ENCODE measurements at places on chromosomes 3 and 15.

- no peak for DNase-seq
Measured at GRCh38 chr3:59709702-59710553, 660.1 kb upstream of the CFAP20DC start.

DNA sequence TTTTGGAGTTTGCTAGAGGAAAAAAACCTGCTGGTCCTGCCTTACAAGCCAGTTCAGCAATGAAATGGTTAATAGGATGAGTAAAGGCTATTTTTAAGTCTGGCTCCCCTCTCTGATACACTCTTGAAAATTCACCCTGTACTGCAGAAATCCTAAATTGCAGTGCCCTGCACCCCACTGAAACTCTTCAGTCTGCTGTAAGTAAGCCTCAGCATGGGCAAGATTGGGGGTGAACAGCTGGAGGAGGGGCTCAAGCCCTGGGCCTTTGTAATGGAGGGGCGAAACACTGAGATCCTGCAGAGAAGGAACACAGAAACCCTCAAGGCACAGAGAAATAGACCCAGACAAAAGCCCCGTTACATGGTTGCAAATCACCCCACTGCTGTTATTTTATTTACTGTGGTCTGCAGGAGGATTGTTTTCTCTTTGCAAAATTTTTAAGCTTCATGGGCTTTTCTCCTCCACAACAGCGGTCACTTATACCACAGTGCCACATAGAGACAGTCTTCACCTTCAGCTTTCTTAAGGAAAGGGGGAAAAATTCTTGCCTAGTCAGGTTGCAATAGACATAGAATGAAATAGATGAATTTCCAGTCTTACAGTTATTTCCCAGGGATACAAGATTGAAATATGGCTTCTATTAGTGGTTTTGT lies 45.0 kb downstream of the SOX2 start:
- DNase-seq: no peak

DNA sequence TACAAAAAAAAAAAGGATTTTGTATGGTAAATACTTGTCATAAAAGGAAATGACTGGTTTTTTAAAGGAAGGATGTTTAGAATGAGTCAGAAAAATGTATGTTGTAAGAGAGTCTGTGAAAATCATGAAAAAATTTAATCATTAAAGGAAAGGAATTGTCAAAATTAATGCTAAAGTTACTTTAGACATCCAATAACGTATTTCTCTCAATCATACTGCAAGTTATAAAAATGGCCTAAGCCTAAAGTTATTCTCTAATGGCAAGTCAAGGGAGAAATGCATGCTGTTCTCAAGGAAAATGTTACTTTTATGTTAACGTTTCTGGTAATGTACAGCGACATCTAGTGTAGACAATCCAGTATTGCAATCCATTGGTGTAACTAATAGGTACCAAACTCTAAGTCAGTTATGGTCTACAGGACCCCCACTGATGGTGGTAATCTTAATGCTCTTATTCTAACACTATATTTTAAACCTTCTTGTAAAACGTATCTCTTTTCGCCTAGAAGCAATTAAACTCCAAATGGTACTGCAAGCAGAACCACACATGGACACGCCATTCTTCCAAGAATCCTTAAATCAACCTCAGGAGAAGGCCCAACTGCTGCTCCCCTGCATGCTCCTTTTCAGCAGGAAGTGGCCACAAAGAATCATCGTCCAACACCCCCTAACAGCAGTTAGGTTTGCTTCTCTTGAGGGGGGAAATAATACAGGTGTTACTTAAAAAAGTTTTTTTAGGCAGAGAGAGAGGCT lies 35.2 kb downstream of the NCEH1 start:
- DNase-seq: peak; percentile 37

DNA sequence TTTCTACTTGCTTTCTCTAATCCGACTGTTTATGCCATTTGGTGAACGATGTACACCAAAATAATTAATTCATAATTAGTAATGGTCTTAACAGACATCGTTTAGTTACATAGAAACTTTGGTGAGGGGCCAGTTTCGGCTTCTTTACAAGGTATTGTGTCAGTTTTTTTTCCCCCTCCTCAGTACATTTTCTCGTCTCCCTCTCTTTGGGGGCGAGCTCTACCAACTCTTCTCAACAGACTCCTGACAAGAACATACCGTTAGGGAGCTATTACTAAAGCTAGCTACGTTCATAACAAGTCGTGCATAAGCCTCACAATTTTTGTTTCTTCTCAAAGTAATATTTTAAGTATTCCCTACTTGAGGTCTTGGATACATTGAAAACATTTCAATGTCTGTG lies 1.4 kb downstream of the U2SURP start:
- no peak for DNase-seq

DNA sequence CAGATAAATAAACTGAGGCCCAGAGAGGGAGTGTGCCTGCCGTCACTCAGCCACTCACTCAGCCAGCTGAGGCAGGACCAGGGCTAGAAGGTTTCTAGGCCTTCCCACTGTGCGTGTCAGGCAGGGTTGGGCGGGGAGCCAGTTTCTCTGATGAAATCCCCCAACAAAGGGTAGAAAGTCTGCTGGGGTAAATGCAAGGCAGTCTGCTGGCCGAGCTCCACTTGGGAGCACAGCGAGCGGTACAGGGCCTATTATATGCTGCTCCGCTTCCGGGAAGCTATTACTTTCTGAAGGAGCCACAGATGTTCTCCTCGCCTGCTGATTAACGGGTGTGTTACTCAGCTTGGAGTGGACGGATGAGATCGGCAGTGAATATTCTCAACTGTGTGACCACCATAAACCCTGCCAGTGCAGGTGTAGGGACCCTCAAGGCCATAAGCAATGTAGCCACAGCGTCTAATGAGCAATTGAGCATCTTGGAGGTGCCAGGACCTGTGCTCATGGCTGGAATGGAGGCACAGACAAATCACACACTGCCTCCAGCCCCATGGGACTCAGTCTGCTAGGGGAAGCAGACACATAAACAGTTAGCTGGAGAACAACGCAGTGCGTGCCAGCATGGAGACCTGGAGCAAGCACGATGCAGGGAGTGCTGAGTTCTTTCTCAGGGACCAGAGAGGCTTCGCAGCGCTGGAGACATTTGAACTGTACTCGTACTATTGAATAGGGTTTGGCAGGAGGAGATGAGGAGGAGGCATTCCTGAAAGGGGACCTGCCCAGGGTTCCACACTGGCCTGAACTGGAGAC lies 42.1 kb downstream of the CORO2B start:
- DNase-seq: no peak

GRCh38 chr3:85801955-85802354 lies 843.2 kb downstream of the CADM2 start:
- DNase-seq: no peak

DNA sequence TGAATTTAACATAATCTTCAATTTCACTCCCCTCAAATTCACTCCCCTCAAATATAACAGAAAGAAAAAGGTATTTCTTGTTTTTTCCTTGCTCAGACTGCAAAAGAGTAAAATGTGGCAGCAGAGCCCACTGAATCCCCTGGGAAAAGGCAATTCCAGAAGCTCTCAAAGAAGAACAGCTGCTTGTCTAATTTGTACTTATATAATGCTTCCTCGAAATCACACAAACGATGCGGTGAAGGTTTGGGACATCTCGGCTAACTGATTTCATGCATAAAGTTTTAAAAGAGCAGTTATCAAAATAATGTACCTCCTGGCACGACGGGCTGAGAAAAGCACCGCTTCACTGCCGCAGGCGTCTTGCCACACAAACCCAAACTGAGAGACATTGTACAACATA lies 10.7 kb downstream of the BDH1 start:
- DNase-seq: no peak

GRCh38 chr3:126111126-126111551 lies 27.2 kb upstream of the SLC41A3 start:
- no peak for DNase-seq

DNA sequence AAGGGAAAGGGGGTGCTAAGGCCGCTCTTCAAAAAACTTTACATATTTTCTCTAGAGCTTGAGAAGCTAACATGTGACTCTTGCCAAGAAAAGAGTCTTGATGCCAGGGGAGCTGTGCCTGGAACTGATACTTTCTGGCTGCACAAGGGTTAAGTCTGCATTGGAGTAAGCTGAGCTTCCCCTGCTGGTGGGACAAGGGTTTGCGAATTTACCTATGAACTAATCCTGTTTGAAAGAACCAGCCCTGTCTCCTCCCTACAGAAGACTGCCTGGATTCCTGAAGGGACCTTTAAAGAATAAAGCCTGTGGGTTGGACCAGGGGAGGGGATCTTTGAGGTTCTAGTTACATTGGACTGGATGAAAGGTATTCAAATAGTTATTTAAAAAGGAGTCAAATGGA lies 58.3 kb upstream of the EPHA3 start:
- no peak for DNase-seq

DNA sequence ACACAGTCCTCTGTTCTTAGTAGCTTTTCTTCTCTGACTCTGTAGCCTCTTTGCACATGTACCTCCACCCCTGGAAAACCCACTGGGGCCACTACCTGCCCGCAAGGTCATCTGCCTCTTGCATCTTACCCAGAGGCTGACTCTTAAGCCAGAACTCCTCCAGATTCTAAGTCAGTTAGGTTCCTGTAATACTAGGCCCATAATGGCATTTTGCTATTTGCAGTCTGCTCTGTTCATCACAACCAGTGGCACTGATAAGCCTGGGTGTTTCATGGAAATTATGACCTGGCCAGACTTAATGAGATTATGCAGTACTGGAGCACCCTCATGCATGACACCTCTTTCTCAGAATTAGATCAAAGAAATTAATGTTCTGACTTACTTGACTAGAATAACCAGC lies 31.7 kb upstream of the ATG7 start:
- no peak for DNase-seq

- DNase-seq: no peak
Measured at GRCh38 chr3:51684971-51685751, 14.1 kb downstream of the TEX264 start.

DNA sequence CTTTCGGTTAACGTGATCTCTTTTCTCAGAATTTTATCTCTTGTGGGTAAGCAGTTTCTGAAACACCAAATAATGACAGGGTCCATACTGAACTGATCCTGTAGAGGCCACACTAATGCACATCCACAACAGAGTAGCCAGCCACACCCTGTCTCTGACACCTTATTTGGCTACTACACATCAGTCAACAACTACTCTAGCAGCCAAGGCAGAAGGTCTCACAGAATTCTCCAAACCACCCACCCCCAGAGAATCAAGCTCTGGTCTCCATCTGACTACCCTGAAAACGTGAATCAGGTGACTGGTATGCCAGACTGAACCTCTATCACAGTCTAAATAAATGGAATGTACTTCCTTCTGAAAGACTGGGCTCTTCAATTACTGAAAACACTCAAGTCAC lies 38.0 kb downstream of the EDC3 start:
- no peak for DNase-seq

DNA sequence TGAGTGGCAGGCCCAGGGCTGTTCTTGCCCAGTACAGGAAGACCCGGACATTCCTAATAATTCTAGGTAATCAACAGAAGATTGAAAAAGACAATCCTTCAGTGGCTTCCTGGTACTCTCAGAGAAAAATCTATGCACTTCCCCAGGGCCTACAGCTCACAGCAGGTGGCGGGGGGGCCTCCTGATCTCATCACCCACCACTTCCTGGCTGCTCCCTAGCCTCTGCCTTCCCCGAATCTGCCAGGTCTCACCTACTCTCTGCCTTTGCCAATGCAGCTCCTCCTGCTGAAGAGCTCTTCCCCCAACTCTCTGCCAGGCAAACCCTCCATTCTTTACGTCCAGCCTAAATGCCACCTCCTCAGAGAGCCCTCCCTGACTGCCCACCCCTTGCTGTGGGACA lies 37.5 kb downstream of the EHD4 start:
- DNase-seq: no peak

DNA sequence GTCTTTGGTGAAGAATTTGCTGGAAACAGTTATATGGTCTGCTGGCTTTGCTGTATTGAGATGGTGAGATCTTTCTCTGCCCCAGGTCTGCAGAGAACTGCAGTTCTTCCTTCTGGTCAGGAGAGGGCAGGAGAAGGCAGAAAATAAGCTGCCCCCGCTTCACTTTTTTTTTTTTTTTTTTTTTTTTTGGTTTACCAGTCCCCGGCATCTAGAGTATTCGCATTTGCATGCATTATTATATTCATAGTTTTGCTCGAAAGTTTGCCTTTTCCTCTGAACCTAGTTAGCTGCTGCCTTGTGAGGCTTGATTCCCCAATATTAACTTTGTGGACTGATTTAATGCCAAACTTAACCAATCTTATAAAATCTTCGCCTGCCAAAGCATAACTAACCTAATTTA lies 10.6 kb upstream of the PARL start:
- DNase-seq: no peak

- DNase-seq: no peak
Measured at GRCh38 chr3:116238846-116239565, 206.3 kb downstream of the LSAMP start.

DNA sequence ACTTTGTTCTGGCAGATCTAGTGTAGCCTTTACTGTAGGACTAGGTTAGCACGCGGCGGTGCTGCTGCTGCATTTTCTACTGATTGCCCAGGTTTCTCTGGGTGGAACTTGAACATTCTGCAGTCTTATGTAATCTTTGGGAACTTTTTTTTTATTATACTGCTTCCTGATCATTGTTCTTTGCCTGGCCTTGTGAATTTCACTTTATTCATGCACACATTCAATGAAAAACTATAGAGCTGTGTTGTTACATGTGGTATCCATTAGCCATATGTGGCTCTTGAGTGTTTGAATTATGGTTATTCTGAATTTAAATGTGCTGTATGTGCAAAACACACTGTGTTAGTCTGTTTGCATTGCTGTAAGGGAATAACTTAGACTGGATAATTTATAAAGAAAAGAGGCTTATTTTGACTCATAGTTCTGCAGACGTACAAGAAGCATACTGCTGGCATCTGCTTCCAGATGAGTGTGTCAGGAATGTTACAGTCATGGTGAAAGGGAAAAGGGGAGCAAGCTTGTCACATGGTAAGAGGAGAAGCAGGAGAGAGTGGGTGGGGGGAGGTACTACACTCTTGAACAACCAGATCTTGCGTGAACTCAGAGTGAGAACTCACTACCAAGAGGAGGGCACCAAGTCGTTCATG lies 26.5 kb downstream of the MEF2A start:
- DNase-seq: no peak

DNA sequence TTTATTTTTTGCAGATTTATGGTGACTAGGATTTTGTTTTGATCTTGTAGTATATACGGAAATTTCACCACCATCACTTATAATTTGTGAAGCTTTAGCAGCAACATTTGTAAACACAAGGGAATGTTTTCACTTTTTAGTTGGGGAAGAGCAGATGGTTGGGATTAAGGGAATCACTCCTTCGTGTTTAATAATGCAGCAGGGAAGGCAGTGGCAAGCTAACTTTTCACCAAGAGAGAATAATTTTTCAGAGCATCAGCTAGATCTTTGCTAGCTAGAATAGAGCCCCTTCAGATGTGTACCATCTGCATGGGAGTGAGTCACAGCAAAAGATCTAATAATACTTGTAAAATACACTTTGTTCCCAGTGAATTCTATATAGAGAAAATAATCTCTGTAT lies 632.7 kb downstream of the CADM2 start:
- no peak for DNase-seq

All from SW 1271 (cell line).